ENCODE measurements at places on chromosomes 7 and 10.

DNA sequence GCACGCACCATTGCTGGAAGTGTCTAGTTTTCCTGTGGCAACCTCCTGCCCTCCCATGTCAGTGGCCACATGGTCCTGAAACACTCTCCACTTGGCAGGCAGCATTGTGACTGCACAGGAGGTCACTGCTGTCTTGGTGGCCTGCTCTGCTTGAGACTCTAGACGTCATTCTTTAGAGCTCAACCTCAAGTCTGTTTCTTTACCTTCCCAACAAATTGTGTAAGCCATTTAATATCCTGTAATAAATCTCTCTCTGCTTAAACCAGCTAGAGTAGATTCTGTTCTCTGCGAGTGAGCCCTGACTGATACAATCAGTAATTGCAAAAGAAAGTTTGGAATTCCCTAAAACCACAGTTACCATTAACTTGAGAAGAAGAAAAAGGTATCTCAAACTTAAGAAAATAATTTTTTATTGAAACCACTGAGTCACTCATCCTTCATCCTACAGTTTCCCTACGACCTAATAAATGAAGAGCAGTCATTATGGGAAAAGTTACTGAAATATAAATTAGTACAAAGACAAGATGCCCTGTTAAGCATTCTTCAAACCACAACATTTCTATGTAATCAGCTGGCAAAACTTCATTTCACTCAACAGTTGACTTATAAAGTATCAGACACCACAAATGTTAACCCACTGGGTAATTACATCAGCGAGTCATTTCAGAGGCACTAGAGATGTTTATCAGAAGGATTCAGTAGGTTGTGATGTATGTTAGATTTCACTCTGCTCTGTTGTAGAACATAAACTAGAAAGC is 18.0 kb downstream of the SLC25A13 start:
- DNase-seq, result peak; percentile 73

DNA sequence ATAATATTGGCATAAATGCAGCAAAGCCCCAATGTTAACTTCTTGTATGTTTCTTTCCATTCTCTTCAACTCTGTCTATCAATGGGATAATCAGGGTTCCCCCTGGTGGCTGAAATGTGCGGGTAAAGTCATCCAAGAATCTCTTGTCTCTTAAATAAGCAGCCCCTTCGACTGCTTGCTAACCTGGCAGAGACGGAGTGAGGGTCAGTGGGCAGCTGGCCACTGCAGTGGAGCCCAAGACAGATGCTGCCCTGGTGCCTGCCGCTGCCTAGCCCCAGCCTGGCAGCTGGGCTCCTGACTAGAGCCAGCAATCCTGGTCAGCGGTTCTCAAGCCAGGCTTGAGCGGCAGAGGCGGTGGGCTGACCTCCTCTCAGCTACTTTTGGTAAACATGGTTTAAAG is 248.9 kb downstream of the COBL start:
- DNase-seq, result peak; percentile 71

- DNase-seq, result no peak
Observed at GRCh38 chr7:78720066-78720465, 733.4 kb downstream of the MAGI2 start.

DNA sequence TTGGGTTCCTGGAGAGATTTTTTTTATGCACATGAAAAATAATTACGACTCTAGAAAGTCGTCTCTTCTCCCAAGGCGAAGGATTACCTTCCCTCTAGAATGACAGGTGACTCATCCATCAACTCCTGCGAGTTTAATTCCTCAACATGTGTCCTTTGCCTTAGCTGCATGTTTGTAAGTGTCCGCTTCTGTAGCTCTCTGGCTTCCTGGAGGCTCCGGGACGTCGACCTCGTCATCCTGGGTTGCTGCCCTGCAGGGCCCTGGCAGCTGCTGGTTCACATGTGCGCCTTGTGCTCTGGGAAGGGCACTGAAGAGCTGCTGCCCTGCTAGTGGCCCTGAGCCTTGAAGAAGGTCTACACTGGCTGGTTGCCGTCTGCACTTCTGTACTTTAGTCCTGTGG is 210.2 kb downstream of the MLLT10 start:
- DNase-seq, result no peak

DNA sequence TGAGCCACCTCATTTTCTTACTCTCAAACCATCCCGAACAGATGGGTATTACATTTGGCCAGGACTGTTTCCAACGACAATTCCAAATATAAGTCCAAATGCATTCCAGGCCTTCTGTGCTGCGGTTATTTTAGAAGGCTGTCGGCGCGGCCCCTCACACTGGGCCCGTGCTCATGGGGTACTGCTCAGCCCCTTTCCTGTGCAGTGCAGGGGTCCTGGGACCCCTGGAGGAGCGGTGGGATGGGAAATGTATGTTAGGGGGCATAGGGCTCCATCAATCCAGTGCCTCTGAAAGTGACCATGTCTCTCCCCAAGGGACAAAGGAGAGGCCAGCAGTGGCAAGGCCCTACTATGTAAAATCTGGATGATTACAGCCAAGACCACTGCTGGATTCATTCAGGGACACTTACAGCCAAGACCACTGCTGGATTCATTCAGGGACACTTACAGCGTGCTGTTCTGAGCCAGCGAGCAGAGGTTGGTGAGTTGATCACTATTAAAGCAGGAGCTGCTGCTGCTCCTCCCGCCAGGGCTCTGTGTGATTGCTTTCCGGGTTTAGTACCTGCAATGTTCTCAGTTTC is 66.3 kb downstream of the CHST15 start:
- no peak for DNase-seq

- no peak for DNase-seq
Observed at GRCh38 chr10:118626953-118627352, 31.5 kb upstream of the PRLHR start.

DNA sequence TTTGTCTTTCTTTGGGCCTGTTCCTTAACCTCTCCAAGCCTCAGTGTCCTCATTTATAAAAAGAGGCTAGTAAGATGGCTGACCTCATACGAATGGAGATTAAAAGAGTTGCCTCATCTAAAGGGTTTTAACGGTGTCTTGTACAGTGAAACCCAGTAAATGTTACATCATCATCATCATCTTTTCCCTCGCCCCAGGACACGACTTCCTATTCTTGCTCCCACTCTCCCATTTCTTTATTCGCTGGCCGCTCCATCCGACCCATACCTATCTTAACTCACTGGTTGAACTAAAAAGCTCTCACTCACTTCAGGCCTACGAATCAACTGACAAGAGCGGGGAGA is 554 bp downstream of the FRA10AC1 start:
- DNase-seq, result peak; percentile 56

GRCh38 chr10:95509251-95509650 is 51.9 kb downstream of the SORBS1 start:
- peak; percentile 65 for DNase-seq

All from AG10803 (cell line).